Occipital lobe (tissue), 3 donors: ENCODE measurements at places on chromosomes 11 and 22. TPM values are rescaled to one million over a fixed set of nuclear protein-coding genes. Genes with fewer than 3 reads are reported as not detected.

The CPT1B gene
- 6.7 TPM for total RNA-seq

The ACTN3 gene
- total RNA-seq: not detected

The ELFN2 gene
- 14.7 TPM for total RNA-seq

The C22orf31 gene
- total RNA-seq: not detected

DNA sequence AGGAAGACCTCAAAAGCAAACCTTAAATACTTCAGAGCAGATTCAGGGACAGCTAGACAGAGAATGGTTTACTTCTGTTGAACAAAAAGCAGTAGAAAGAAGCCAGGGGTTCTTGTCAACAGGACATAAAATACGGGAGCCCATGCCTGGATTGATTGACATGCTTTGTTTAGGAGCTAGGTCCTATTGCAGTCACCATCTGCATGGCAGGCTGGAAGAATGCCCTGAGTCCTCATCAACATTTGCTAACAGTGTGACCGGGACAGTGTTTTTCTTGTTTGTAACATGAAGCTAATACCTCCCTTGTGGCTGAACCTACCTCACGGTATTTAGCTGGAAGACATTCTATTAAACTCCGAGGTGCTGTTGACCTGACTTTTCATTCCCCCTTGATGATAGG lies 225.4 kb downstream of the NTM start:
- no peak for DNase-seq

DNA sequence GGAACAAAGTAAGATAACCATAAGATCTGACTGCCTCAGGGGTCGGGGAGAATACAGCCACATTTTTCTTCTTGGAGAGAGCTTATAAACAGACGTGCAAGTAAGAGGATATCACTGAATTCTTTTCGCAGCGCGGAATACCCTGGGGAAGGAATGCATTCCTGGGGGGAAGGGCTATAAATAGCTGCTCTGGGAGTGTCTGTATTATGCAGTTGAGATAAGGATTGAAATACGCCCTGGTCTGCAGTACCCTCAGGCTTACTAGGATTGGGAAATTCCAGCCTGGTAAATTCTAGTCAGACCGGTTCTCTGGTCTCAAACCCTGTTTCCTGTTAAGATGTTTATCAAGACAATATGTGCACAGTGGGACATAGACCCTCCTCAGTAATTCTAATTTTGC lies 1491.7 kb upstream of the RAG2 start:
- no peak for DNase-seq

DNA sequence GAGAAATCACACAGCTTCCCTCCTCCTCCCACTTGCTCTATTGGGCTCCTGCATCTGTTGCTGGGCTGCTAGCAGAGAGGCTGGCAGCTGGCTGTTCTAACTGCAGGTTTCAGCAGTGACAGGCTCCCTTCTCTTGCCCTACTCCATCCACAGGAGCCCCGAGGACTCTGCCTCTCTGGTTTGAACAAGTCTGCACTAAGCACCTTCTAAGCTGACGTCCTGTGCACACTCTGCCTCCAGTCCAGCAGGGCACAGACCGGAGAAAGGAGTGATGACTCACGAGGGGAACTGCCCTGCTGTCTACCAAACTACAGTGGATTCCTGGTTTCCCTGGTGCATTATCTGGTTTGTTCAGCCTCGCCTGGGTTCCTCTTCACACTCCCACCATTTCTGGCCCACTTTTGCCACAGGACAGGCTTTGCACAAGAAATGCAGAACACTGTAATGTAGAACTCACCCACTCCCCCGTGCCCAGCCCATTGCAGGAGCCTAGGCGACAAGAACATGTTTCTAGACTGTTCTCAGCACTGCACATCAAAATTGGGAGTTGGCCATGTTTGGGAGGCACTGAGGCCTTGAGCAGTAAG lies 26.0 kb downstream of the IL10RA start:
- DNase-seq: peak; percentile 27

DNA sequence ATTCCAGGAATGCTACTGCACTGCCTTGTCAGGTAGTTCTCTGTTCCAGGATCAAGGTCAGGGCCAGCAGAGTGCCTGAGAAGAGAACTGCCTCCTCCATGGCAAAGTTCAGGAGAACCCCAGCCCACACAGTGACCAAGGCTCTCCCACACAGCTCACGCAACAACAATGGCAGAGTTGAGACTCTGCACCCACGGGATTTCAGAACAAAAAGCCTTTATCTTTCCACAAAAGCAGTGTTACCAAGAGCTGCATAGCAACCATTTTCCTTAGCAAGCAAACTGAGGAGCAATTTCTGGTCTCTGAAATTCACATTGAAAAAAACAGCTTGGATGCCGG lies 11.1 kb downstream of the PLAAT3 start:
- peak; percentile 56 for DNase-seq
